Hippocampal formation (tissue), 2 donors: ENCODE measurements at places on chromosomes 7 and 10.
A peak's percentile ranks its signal among the peaks of the same experiment; 100 is the strongest.

GRCh38 chr7:131952365-131952764 lies 395.9 kb upstream of the PODXL start:
- DNase-seq = no peak

DNA sequence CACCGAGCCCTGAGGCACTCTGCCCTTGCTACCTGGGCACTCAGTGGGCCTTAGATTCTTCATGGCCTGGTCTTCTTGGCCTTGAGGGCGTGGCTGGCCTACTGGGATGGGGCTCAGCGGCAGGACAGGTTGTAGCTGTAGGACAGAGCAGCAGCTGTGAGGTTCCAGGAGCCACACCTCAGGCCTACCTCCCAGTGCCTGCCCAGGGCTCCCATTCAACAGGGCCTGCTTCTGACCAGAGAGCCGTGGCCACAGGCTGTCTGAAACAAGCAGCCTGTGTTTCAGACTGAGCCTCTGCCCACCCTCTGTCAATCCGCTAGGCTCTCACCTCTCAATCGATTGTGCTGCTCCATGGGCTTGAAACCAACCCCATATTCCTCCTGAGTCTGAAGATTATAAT lies 928.0 kb upstream of the ZNF722 start:
- no peak for DNase-seq

DNA sequence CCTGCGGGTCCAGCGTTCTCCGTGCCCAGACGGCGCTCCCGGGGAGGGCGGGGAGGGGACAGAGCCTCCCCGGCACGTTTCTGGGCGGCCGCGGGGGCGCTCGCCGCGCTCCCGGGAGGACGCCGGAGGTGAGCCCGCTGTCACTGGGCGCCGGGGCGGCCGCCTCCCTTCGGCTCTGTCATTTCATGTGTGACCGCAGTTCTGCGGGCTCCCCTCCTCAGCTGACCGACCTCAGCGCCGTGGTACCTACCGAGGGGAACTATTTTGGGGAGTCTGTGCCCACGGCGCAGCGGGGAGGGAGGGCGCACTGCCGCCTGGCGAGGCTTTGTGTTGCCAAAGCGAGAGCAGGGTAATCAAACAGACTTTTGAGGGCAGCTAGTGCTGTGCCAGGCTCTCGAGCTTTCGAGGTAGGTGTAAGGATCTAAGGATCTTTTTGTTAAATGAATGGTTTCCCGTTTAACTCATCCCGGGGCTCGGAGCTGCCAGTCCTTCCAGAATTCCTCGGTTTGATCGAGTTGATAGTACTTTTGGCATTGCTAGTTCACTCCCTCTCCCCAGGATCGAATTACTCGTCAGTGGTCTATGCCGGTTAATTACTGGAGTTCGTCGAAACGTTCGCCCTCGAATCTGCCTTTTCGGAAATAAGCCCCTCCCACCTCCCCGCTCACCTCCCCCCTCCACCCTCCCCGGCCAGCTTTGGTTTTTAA lies 1.9 kb downstream of the ARID5B start:
- DNase-seq = peak; percentile 35

GRCh38 chr7:75771224-75771623 lies 787 bp downstream of the CCL26 start:
- DNase-seq = no peak

GRCh38 chr10:60426425-60426824 lies 36.8 kb upstream of the ANK3 start:
- DNase-seq = no peak

GRCh38 chr7:114182837-114183236 lies 231.8 kb upstream of the FOXP2 start:
- no peak for DNase-seq

DNA sequence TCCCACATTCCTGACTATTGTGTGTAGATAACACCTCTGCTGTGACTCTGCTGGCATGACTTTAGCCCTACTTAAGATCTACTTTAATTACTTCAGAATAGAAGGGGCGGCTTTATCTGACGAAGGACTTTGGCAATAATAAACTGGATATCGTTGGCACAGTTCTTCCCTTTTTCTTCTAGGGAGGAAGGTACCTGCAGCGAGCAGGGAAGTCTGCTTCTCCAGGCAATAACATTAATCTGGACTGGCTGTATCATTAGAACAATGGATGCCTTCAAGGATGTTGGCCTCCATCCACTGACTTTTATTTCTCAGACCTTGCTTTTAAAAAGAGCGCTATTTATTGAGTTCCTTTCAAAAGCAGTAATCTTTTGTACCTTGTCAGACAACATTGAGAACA lies 172.6 kb upstream of the THSD7A start:
- DNase-seq = no peak

GRCh38 chr10:46559231-46559671 lies 2.8 kb upstream of the GPRIN2 start:
- DNase-seq = no peak

- no peak for DNase-seq
Observed at GRCh38 chr7:97801108-97801507, 69.2 kb downstream of the TAC1 start.

- no peak for DNase-seq
Observed at GRCh38 chr10:48590945-48591344, 13.9 kb downstream of the ARHGAP22 start.

DNA sequence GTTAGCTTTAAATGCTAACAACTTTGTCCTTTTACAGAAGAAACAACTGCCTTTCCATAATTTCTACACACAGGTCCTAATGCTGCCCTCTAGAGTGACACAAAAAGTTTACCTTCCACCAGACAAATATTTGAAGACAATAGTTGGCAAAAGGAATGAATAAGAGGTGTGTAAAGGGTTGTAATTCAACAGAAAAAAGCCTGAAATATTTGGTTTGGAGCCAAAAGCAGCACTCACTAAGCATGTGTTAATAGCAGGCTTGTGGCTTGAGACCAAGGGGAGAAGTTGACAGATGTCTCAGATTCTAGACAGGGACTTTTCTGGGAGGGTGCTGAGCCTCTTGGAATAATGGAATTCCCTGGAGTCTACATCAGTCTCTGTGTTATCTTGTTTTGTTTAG lies 156.2 kb upstream of the GALNT17 start:
- no peak for DNase-seq

DNA sequence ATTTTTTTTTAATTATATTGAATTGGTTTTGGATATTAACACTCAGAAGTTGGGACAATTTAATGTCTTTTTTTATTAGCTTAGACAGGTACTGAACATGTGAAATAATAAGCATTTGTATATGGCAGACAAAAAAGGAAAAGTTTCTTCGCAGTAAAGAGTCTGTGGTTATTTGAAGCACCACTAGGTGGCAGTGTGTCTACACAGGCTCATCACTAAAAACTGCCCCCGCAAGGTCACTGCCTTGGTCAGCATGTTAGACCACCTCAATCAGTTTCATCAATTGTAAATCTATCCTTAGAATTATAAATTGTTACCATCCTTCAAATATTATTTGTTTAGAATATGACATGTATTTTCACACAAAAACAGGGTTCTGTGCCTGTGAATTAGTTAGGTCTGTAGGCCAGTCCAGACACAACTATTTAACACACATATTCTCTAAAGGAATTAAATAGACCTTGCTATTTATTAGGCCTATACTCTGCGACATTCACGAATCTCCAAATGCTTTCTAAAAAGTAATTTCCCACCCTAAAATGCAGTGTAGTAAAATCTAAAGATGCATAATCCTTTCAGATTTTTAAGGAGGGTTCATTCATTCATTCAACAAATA lies 17.0 kb downstream of the PNLIPRP3 start:
- peak; percentile 21 for DNase-seq

- DNase-seq = no peak
Observed at GRCh38 chr10:34137201-34137600, 677.9 kb downstream of the PARD3 start.

DNA sequence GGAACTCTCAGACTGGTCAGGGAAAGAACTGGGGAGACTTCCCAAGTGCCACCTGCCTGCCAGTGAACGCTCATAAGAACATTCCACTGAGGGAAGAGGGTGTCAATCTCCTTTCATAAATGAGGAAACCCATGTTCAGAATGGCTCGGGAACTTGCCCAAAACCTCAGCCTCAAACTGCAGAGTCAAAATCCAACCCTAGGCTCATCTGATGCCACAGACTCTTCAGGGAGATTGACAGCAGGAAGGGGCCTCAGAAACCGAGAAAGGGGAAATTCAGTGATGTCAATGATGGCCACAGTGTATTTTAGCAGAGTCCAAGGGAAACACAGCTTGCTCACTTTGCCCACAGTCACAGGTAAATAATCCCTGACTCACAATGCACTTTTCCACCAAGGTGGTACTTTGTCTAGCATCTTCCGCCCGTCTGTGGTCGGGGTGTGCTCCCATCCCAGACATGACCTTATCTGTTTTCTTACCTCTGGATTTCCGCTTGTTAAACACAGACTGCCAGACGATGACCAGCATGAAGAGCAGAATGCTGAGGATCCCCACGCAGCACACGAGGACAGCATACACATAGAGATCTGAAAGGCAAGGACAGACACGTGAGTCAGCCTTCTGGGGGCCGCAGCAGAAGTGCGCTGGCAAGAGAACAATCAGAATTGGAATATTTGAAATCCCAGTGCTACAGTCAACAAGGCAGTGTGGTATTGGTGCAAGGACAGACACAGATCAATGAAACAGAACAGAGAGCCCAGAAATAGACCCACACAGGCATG lies 38.4 kb downstream of the VSTM4 start:
- no peak for DNase-seq

DNA sequence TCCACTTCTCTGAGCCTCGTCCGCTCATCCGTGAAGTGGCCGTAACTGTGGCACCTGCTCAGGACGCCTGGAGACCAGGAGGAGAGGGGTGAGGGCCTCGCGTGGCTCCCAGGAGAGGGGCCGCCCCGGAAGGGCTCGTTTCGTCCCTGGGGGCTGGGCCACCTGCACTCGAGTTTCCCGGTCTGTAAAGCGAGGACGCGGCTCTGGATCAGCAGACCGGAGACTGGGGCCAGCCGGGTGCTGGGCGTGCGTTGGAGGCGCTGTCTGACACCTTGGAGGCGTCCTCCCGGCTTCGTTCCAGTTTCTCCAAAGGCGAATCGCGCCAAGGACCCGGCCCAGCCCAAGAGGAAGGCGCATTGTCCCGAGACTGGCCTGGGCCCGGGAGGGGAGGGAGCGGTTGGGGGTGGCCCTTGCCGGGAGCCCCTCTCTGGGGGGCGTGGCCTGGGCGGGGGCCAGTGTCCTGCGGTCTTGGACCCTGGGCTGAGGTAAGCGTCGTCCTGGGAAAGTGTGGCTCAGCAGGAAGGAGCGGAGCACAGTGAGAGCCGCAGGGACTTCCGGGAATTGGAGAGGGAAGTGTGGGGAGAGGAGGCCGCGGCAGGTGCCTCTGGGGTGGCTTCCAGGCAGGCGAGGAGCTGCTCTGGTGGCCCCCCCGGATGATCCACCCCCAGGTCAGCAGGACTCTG lies 89.6 kb downstream of the FOXL3 start:
- no peak for DNase-seq

DNA sequence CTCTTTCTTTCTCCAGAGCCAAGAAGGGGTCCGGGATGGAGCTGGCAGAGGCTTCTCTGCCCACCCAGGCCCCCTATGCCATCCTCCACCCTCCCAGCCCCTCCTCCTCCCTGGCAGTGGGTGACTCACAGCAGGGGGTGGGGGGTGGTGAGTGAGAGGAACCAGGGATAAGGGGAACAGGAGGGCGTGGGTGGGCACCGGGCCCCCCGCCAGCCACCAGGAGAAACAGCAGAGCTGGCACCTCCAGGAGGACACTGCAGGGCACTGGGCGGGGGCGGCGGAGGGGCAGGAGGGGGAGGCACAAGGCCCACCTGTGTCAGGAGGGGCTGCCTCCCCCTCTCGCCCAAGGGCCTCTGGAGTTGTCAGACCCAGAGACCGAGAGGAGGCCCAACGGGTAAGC lies 56.0 kb downstream of the CAMK2B start:
- no peak for DNase-seq

- no peak for DNase-seq
Observed at GRCh38 chr7:149685455-149685854, 87.9 kb downstream of the ZNF467 start.

GRCh38 chr7:124032369-124033094 lies at the start of gene TMEM229A:
TMEM229A (minus strand) TSS chr7:124033067; CDS start chr7:124033003, 64 bp downstream.
- DNase-seq = peak; percentile 88

GRCh38 chr7:22576612-22577469 lies 76.9 kb upstream of the STEAP1B start:
- DNase-seq = no peak

GRCh38 chr10:97332591-97333350 lies 1.8 kb downstream of the FRAT2 start:
- DNase-seq = peak; percentile 83

- DNase-seq = no peak
Observed at GRCh38 chr7:75725306-75725705, 13.4 kb downstream of the HIP1 start.

GRCh38 chr7:73833251-73833919 lies 2.6 kb downstream of the CLDN4 start:
- DNase-seq = no peak

- no peak for DNase-seq
Observed at GRCh38 chr10:17232276-17232960, 4.4 kb downstream of the VIM start.

- DNase-seq = no peak
Observed at GRCh38 chr10:96441322-96441885, 72.3 kb downstream of the TLL2 start.

- no peak for DNase-seq
Observed at GRCh38 chr10:28548781-28549498, 16.0 kb downstream of the WAC start.

GRCh38 chr7:273327-273726 lies 16.6 kb upstream of the FOXL3 start:
- DNase-seq = no peak

DNA sequence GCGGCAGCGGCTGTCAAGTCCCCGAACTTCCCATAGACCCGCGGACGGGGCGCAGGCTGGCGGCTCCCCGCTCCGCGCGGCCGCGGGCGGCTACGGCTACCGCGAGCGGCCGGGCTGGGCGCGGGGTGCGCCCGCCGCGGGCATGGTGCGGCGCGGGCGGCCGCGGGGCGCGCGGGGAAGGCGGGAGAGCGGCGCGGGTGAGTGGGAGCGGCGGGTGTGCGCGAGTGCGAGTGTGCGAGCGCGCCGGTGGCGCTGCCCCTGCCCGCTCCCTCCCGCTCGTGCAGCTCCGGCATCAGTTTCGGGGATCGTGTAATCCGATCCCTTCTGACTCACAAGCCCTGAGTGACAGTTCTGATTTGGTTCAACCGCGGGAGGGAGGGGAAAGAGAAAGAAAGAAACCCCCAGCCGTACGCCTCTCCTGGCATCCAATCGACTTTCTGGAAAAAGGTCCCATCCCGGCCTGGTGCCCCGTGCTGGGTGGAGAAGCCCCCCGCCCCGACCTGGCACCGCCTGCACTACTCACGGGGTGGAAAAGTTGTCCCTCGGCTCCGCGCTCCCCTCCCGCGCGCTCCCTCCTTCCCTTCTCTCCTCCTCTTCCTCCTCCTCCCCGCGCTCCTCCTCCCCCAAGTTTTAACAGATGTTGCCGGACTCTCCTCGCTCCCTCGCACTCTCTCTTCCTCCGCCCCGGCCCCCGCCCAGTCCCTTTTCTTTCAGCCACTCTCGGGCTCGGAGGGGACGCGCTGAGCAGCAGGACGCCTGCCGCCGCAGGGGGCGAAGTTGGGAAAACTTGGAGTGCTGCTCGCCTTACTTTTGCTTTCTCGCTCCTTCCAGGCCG lies at the start of gene GLI3:
Gene GLI3, minus strand, starts transcription at position 234 of the 835 bp plus-strand sequence. CDS start 13,956 bp downstream, outside the sequence.
- DNase-seq = peak; percentile 49

DNA sequence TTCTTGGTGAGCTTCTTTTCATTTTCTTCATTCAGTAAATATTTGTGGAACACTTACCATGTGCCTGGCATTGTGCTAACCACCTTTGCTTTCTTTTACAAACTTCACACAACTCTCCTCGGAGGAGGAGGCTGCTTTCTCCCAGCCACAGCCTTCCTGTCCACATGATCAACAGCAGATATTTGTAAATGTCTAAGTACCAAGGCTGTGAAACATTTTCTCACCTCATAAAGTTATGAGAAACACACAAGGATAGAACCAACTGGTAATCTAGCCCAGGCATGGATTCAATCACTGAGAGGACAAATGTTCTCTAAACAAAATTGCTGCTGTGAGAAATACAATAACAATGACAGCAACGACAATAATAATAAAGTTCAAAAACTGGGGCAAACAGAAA lies 3.9 kb downstream of the CTTNBP2 start:
- DNase-seq = no peak
